ENCODE measurements at places on chromosomes 16 and 17.

GRCh38 chr17:75516619-75517296 lies 430 bp downstream of the TSEN54 start:
- DNase-seq: no peak

GRCh38 chr16:48326915-48327314 lies 58.3 kb downstream of the SIAH1 start:
- no peak for DNase-seq

DNA sequence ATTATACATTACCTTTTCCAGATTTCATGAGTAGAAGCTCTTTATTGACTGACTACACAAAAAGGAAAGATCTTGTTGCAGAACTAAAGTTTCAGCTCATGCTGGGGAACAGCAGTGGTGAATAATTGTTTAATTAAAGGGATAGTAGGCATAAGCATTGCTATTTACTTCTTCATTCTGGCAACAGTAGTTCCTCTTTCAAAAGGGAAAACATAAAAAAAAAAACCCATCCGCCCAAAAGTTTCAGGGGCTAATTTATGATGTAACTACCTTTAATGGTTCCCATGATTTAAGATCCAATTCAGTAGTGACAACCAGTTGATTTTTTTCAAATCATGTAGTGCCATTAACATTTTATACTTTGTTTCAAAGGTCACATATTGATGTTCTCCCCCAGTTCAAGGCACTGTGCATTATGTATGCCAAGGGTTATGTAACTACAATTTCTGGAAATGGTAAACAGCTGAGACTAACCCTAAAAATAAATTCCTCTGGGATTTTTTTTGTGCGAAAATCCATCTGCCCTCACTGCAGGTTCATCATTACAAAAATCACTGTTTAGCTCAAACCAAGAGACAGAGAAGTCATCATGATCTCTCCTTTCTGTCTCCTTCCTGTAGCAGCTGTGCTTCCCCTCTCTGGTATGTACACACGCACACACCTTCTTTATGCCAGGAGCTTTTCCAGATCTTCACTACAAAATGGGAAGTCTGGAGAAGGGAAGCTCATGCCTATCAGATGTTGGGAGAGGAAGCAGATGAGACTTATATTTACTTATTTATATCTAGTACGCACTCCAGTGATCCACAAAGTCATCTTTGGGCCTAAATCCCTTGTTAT lies 2.2 kb upstream of the PHLPP2 start:
- DNase-seq: no peak

- no peak for DNase-seq
These were observed 11.3 kb downstream of the RAI1 start for GRCh38 chr17:17692353-17693252.

- no peak for DNase-seq
These were observed 36.4 kb downstream of the FOXL1 start for GRCh38 chr16:86614699-86615098.

GRCh38 chr16:2331199-2331930 lies 9.2 kb downstream of the ABCA3 start:
- no peak for DNase-seq

DNA sequence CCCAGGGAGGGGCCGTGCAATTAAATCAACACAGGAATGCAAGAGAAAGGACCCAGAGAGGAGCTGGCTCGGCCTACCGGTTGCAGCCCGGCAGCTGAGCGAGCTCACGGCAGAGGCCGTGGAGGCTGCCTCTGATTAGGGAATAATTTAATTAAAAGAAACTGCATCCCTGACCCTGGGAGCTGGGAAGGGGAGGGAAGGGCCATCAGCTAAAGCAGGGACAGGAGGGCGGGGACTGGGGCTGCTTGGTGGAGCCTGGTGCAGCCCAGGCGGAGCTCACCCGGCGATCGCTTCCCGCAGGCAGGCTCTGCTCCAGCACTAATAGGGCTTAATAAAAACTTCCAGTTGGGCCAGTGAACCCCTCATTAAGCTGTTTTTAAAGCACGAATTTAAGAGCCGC lies 43.4 kb downstream of the LMF1 start:
- no peak for DNase-seq

DNA sequence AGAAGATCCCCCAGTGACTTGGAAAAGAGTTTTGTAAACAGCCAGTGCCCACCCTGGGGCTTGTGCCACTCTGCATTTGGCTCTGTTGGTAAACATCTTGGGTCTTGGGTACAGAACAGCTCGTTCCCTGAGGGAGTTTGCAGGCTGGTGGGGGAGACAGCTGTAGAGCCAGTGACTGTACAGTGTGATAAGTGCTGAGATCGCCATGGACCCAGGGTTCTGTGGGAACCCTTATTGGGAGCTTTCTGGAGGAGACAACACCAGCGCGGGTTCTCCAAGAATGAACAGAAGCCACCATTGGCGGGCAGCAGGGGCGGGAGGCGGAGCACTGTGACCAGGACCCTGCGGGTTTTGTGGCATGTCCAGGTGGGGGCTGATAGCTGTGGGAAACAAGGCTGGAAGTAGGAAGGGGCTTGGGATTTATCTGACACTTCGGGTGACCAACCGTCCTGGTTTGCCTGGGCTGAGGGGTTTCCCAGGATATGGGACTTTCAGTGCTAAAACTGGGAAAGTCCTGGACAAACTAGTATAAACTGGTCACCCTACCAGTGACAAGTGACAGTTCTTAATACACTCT lies 2.9 kb downstream of the CLEC16A start:
- DNase-seq: no peak

DNA sequence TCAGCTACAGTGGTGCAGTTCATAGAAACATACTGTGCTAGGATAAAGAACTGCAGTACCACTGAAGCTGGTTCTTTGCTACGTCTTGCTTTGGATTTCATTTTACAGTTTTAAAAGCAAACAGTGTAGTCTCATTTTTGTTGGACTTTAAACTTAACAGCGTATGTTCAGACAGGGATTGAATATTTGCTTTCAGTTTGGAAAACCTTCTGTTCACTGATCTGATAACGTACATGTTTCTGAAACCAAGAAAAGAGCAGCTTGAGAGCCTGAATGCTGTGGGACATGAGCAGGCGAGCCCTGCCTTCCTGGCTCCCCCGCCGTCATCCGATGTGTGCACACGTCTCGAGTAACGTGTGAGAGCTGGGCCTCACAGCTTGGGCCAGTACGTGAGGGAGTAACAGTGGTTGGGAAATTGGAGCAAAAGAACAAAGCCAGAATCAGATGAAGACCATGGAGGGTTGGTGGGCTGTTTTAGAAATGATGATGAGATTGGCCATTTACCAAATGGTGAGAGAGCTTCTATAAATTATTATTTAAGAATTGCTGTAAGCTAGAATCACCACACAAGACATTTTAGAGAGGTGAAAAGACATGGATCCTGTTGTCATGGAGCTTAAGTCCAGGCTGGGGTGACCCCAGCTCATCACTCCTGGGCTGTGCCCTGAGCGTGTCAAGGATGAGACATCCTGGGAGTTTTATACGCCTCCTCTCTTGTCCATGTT lies 20.8 kb upstream of the CLEC18C start:
- no peak for DNase-seq

DNA sequence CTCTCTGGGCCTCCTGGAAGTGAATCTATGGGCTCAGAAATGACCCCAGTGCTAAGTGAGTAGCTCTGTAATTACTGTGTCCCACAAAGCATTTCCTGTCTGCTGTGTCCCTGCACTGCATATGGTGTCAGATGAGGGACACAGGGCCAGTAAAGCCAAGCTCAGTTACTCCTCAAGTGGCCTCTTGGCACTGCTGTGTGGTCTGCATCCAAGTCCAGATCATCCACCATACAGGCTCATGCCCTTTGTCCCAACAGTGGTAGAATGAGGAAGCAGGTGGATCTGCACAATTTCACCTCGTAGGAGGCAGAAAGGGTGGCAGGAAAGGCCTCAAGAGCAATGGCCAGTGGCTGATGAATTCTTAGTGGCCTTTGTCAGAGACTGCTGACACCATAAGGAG lies 146.8 kb downstream of the SOX9 start:
- no peak for DNase-seq

DNA sequence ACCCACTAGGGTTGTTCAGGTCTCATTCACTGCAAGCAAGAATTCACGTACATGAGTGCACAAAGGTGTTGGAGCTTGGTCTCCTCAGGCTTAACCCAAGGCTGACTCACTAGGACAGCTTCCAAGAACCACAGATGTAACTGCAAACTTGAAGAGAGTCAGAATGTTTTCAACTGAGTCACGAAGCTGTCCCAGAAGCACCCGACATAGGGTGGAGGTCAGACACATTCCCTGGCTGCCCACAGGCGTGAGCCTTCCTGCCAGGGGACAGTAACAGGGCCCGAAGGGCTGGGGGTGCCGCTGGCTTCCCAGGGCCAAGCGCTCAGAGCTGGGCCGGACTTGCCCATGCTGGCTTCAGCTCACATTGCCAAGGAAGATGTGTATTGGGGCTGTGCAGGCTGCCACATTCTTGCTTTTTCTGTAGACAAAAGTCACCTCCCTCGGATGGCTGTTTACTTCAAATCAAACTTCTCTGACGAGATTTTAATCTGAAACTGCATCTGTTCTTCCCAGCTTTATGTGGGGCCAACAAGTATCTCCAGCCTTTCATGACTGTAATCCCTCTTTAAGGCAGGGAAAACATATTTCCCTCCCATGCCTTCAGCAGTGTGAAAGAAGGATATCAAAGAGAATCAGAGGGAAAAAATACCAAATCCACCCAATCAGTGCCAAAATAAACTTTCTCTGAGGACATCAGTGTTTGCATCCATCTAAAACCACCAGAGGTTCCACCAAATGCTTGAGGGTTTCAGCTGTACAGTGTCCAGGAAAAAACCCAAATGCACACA lies 14.3 kb downstream of the CMTM3 start:
- DNase-seq: no peak

DNA sequence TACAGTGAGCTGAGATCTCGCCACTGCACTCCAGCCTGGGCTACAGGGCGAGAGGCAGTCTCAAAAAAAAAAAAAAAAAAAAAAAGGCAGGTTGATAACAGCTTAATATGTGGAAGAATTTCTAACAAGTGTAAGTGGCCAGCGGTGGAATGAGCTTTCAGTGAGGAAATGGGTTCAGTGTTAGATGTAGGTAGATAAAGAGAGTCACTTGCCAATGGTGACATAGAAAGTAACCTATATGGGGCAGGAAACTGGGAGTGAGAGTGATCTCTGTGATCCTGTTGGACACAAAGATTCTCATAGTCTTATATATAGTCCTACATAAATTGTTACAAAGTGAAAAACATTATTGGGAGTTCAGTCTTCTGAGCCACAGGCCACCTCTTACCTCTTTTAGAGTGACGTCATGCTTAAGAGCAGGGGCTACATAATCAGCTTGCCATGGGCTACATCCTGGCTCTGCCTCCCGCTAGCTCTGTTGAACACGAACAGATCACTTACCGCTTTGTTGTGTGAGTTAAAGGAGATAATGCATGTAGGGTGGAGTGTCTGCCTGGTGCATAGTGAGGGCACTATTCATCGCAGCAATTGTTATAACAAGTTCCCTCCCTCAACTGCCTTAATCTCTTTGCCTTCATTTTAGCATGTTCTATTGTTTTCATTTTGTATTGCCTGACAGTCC lies 110.2 kb upstream of the ELAC2 start:
- no peak for DNase-seq

DNA sequence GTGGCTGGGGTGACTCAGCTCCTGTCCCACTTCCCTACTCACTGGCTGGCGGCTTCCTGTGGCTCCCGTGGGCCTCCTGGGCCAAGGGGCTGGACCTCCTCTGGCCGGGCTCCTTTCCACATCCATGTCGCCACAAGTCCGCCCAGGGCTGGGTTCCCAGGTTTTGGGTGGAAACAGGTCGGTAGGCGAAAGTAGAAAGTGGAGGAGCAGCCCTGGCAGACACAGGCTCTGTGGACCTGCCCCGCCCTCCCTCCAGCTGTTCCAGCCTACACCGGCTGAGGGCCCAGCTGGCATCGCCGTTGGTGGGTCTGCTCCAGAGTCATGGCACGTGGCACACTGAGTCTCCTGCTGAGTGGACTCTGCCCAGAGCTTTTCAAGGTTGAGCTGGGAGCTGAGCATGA lies 28.7 kb downstream of the GSE1 start:
- DNase-seq: peak; percentile 24

DNA sequence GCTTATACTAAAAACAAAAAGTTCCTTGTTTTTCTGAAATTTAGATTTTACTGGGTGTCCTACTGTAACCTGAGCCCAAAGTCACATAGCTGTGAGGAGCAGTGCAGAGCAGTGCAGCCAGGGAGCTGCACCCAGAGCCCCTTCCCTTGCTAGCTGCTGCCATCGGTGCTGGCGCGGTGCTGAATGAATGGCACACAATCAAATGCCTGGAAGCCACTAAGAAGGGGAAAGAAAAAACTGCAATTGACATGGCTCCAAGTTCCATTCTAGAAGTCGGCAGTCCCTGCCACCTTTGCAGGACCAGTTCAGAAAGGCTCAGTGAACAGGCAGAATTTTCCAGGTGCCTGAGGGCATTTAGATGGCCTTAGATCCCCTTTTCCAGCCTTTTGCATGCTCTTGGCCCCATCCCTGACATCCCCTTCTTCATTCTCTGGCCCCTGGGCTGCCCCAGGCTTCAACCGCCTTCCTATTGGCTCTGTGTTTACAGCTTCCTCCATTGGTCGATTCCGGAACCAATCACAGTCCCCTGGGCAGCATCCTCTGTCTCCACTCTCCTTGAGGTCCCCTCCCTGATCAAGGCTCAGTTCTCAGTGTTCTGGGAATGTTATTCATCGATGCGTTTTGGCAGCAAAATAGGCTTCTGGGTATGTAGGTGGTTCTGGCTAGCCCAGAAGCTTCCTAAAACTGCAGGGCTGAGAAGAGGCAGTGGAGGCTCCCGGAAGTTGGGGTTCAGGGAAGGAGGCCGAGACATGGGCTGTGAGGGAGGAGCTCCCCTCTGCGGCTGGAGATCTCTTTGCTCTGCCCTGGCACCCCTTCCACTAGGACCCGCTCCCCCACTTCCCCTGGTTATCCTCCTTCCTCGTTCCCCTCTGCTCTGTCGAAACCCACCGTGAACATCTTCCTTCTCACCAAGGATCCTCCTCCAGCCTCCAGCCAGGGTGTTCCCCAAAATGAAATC lies 37.9 kb downstream of the ATP2C2 start:
- no peak for DNase-seq

DNA sequence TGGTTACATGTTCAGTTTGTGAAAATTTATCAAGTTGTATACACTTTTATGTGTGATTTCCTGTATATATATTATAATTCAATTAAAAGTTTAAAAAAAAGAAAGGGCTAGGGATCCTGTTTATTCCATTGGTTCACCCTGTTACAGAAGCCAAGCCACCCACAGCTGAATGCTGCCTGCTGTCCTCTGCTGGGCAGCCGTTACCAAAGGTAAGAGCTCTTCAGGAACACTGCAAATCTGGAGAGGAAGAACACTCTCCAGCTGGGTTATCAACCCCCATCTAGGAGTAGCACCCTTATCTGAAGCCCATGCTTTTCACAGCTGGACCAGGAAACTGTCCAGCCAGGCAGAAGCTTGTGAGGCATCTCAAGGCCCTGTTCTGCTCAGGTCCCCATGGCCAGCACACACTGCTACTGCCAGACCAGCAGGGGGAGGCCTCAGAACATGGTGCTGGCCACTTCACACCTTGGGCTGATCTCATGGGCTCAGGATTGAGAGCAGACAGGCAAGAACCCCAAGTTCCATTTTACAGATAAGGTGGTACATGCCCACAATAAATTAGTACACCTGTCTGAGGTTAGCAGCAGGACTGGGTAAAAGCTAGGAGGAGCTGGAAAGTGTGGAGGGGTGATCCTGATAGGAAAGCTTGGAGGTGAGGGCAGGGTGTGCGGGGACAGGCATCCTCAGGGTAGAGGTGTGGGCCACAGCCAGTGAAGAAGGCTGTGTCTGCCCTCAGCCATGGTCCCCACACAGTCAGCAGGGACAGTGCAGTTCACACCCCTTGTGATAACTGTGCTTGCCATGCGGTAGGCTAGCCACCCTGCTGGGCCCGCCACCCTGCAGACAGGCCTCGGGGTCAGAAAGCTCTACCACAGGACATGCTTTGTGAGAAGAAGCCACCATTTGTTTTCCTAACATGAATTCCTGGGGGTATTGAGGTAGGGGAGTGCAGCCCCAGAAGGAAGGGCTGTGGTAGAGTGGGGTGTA lies 54.3 kb upstream of the SREBF1 start:
- DNase-seq: no peak
